AG04450 (cell line): ENCODE measurements at places on chromosomes 16 and 17. TPM values are rescaled to one million over a fixed set of nuclear protein-coding genes. Genes with fewer than 3 reads are reported as not detected.
A peak's percentile ranks its signal among the peaks of the same experiment; 100 is the strongest.

GRCh38 chr17:70484050-70484449 is 314.7 kb downstream of the KCNJ2 start:
- no peak for DNase-seq

DNA sequence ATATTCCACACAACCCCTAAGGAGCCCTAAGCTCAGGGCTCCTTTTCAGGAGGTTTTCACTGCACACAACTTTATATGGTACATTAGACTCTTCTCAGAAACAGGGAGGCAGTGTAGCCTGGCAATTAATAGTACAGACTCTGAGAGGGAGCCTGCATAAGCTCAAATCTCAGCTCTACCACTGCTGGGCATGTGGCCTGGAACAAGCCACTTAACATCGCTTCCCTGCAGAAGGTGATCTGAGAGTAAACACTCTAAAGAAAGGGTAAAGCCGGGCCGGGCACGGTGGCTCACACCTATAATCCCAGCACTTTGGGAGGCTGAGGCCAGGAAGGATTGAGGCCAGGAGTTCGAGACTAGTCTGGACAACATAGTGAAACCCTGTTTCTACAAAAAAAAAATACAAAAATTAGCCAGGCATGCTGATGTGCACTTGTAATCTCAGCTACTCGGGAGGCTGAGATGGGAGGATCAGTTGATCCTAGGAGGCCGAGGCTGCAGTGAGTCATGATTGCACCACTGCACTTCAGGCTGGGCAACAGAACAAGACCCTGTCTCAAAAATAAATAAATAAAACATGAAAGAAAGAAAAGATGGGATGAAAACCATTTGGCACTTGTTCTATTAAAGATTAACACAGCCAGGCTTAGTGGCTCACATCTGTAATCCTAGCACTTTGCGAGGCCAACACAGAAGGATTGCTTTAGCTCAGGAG is 70.7 kb upstream of the DNAJA2 start:
- no peak for DNase-seq

DNA sequence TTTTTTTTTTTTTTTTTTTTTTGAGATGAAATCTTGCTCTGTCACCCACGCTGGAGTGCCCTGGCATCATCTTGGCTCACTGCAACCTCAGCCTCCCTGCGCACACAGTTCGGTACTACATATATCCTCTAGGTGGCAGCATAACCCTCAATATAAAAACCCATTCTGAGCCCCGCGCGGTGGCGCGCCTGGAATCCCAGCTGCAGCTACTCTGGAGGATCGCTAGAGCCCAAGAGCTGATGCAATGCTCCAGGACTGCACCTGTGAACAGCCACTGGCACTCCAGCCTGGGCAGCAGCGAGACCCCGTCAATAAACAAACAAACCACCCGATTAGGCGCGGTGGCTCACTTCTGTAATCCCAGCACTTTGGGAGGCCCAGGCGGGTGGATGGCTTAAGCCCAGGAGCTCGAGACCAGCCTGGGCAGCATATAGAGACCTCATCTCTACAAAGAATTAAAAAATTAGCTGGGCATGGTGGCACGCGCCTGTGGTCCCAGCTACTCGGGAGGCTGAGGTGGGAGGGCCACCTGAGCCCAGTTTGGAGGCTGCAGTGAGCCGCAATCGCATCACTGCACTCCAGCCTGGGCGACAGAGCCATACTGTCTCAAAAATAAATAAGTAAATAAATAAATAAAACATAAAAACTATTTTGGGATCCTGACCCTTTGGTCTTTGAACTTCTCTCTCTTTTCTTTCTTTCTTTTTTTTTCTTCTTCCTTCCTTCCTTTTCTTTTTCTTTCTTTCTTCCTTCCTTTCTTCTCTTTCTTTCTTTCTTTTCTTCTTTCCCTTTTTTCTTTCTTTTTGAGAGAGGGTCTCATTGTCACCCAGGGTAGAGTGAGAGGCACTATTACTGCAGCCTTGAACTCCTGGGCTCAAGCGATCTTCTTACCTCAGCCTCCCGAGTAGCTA is 15.4 kb upstream of the AKAP10 start:
- peak; percentile 69 for DNase-seq

DNA sequence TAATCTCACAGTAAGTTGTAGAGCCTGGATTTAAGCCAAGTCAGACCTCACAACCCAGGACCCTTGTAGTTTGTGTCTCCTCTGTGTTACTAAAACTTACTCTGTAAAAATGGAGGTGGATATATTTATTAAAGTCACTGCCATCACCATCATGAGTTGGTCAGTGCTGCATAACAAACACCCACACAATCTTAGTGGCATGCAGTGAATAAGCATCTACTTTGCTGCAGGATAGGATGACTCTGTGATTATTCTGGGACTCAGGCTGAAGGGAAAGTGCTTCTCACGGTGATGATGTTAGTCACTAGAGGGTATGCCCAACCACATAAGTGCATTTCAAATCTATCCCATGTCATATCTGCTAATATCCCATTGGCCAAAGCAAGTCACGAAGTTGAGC is 398.7 kb downstream of the XYLT1 start:
- DNase-seq: no peak

MYH11 gene
- 0.20 and 0.22 TPM in 2 replicates for polyA plus RNA-seq
